ENCODE measurements at places on chromosomes 12 and 14. TPM values are rescaled to one million over a fixed set of nuclear protein-coding genes. Genes with fewer than 3 reads are reported as not detected.
A peak's percentile ranks its signal among the peaks of the same experiment; 100 is the strongest.

- DNase-seq, result no peak
Observed at GRCh38 chr12:48980953-48981756, 3.0 kb downstream of the WNT1 start.

The NELL2 gene
- 1.1 TPM for total RNA-seq

- DNase-seq, result no peak
Observed at GRCh38 chr12:16086462-16086861, 175.3 kb downstream of the DERA start.

- no peak for DNase-seq
Observed at GRCh38 chr12:69123919-69124638, 115.3 kb upstream of the CPSF6 start.

The CYP46A1 gene
- 0.96 TPM for total RNA-seq

GRCh38 chr12:41467591-41468325, 279.6 kb downstream of the PDZRN4 start:
- DNase-seq, result no peak

DNA sequence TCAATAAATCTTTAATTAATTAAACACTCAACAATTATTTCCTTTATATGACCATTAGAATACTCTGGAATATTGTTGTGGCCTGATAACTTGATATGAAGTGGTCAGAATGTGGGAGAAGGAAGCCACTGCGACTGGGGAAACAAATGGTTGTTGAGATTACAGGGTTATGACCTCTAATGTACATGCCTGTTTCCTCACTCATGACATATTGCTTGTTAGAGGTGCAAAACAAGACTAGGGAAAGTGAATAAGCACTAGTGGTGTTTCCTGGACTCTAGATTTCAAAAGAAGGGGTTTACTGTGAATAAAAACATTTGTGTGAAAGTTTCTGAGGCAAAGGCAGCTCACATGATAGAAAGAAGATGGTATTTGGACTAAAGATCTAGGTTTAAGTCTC, 53.3 kb downstream of the STAB2 start:
- no peak for DNase-seq

GRCh38 chr12:52763036-52763659, 14.0 kb downstream of the KRT76 start:
- DNase-seq, result no peak

The LRFN5 gene
- 5.3 TPM for total RNA-seq

The CFAP251 gene
- total RNA-seq, result 6.7 TPM

DNA sequence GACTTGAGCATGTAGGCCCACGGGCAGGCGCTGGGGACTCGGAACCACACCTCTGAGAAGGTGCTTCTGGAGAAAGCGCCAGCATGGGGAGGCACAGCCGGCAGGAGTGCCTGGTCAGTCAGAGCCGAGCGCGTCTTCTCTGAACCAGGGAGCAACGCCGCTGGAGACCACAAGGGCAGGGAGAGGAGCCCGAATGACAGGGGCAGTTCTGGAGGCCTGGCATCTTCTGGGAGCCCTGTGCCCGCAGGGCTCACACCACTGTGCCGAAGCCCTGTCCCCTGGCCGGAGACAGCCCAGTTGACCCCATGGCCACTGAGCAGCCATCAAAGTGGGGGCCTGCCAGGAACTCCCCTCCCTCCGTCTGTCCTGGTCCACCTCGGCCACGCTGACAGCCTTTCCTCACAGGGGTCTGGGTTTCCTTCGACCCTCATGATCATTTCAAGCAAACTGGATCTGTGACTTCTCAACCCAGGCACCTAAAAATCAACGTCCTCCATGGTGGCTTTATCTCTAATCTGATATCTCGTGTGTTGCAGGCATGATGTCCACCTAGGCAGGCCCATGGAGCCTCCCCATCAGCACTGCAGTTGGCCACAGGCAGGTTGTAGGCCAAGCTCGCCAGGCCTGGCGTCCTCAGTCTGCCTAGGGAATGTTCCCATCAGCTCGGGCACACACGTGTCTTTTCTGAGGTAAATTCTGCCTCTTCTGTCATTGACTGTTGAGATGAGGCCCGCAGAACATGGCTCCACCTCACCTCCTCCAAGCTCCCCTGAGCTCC, 299.3 kb upstream of the RTL1 start:
- peak; percentile 11 for DNase-seq

DNA sequence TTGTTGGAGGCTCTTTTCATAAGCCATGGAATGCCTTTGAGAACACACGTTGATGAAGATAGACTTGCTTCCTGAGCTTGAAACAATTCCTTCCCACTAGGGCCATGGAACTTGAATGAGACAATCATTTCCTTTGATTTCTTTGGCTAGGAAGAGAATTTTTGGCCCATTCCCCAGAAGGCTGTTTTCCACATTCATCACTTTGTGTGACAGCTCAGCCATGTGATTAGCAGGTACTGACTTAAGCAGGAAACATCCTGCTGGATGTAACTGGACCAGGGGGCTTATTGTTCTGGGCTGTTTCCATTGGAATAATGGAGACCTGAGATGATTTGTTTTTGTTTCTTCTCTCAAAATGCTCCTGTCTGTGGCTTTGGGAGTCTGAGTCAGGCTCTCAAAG, 469.8 kb upstream of the SEL1L start:
- DNase-seq, result no peak
